ENCODE measurements at places on chromosomes 1 and 21. TPM values are rescaled to one million over a fixed set of nuclear protein-coding genes. Genes with fewer than 3 reads are reported as not detected.

SMIM1 gene
- 3.4 TPM for polyA plus RNA-seq

GPR161 gene
- 12.5 TPM for polyA plus RNA-seq

MNDA gene
- not detected for polyA plus RNA-seq

AGPAT3 gene
- polyA plus RNA-seq = 36.2 TPM

RHCE gene
- 0.39 TPM for polyA plus RNA-seq

CHRM3 gene
- not detected for polyA plus RNA-seq

ITSN1 gene
- polyA plus RNA-seq = 40.3 TPM

CHIA gene
- not detected for polyA plus RNA-seq

CNKSR1 gene
- 0.30 TPM for polyA plus RNA-seq

UMODL1 gene
- polyA plus RNA-seq = not detected

S100A1 gene
- 0.59 TPM for polyA plus RNA-seq

GPR52 gene
- polyA plus RNA-seq = not detected

KCNJ9 gene
- not detected for polyA plus RNA-seq

ADPRS gene
- 37.1 TPM for polyA plus RNA-seq

CAMK2N1 gene
- 46.8 TPM for polyA plus RNA-seq

CELA2B gene
- polyA plus RNA-seq = not detected

ACKR1 gene
- polyA plus RNA-seq = not detected

CLIC6 gene
- polyA plus RNA-seq = not detected

GBP3 gene
- polyA plus RNA-seq = 20.5 TPM

CDKN2C gene
- 13.5 TPM for polyA plus RNA-seq

SLC1A7 gene
- 0.06 TPM for polyA plus RNA-seq

TNFRSF1B gene
- 8.6 TPM for polyA plus RNA-seq

DENND2D gene
- 0.86 TPM for polyA plus RNA-seq

PEX10 gene
- polyA plus RNA-seq = 19.4 TPM

CELSR2 gene
- 5.3 TPM for polyA plus RNA-seq

Measured in IMR-90 (cell line).